ENCODE measurements at places on chromosomes 16 and 17. TPM values are rescaled to one million over a fixed set of nuclear protein-coding genes. Genes with fewer than 3 reads are reported as not detected.

Gene TBX6
- 0.13 TPM for total RNA-seq

Gene MPV17L
- total RNA-seq: not detected

Gene SNX20
- total RNA-seq: not detected

Gene KCNH6
- total RNA-seq: not detected

Gene GRIN2C
- not detected for total RNA-seq

Gene LUC7L
- 24.6 TPM for total RNA-seq

Gene ADORA2B
- total RNA-seq: 14.9 TPM

Gene PRR35
- not detected for total RNA-seq

Gene OR1F1
- not detected for total RNA-seq

Gene G6PC3
- total RNA-seq: 51.4 TPM

Gene HOXB6
- total RNA-seq: 64.5 TPM

Gene ETV4
- 42.8 TPM for total RNA-seq

Gene SKAP1
- not detected for total RNA-seq

Gene ZPBP2
- total RNA-seq: not detected

Gene KRTAP4-9
- total RNA-seq: not detected

Gene TPPP3
- total RNA-seq: 0.91 TPM

Gene CIAO2B
- total RNA-seq: 129 TPM

Gene CA5A
- not detected for total RNA-seq

Gene HOXB8
- total RNA-seq: 1.4 TPM

Gene SLC38A8
- total RNA-seq: not detected

Gene TERB1
- total RNA-seq: not detected

Gene SLC43A2
- total RNA-seq: 3.3 TPM

Gene SLC52A1
- total RNA-seq: not detected

Gene HAS3
- total RNA-seq: 0.08 TPM

Gene CCDC144A
- total RNA-seq: 0.39 TPM

Gene CD300A
- not detected for total RNA-seq

Gene RCVRN
- total RNA-seq: not detected

Gene NUP88
- total RNA-seq: 44.3 TPM

Gene KRT33B
- total RNA-seq: not detected

Gene PLD2
- total RNA-seq: 17.2 TPM

Gene SMPD3
- not detected for total RNA-seq

Gene MT4
- total RNA-seq: not detected

Gene JUP
- 240 TPM for total RNA-seq

Gene HASPIN
- total RNA-seq: 4.6 TPM

Gene KCTD2
- 8.3 TPM for total RNA-seq

Gene SCARF1
- 3.4 TPM for total RNA-seq

Gene CLEC3A
- total RNA-seq: not detected

Gene SLC7A6OS
- total RNA-seq: 12.8 TPM

Gene CNTNAP4
- not detected for total RNA-seq

Data from epithelial cell of alveolus of lung (primary cell).